ENCODE measurements at places on chromosomes 6 and 20. TPM values are rescaled to one million over a fixed set of nuclear protein-coding genes. Genes with fewer than 3 reads are reported as not detected.

Gene TRIM40
- not detected for polyA plus RNA-seq

Gene TBCC
- 12.3 TPM for polyA plus RNA-seq

Gene INSM1
- 0.14 TPM for polyA plus RNA-seq

Gene SCUBE3
- 0.82 TPM for polyA plus RNA-seq

Gene NMBR
- polyA plus RNA-seq: 0.13 TPM

Gene MYL9
- polyA plus RNA-seq: 544 TPM

Gene SLC12A5
- polyA plus RNA-seq: 0.52 TPM

Gene PDRG1
- polyA plus RNA-seq: 16.8 TPM

Gene SCAND1
- 24.4 TPM for polyA plus RNA-seq

Gene RNF182
- 0.87 TPM for polyA plus RNA-seq

Gene MUC21
- not detected for polyA plus RNA-seq

Gene DUSP22
- polyA plus RNA-seq: 24.2 TPM

Gene CD93
- polyA plus RNA-seq: 49.7 TPM

Gene RWDD2A
- polyA plus RNA-seq: 3.0 TPM

Gene MATN4
- polyA plus RNA-seq: 0.57 TPM

Gene DBNDD2
- 30.5 TPM for polyA plus RNA-seq

Gene CGA
- 0.72 TPM for polyA plus RNA-seq

Gene CST9L
- polyA plus RNA-seq: not detected

Gene VWA7
- polyA plus RNA-seq: 2.9 TPM

Gene SLC2A10
- 16.1 TPM for polyA plus RNA-seq

Gene PXT1
- polyA plus RNA-seq: 0.08 TPM

Gene F13A1
- polyA plus RNA-seq: 27.4 TPM

Gene OPN5
- 0.15 TPM for polyA plus RNA-seq

Gene TTK
- 6.4 TPM for polyA plus RNA-seq

Gene EBF4
- 9.0 TPM for polyA plus RNA-seq

Gene C6orf163
- polyA plus RNA-seq: 2.2 TPM

Gene SLPI
- not detected for polyA plus RNA-seq

Gene C6orf58
- 0.77 TPM for polyA plus RNA-seq

Gene MMP24
- 0.52 TPM for polyA plus RNA-seq

Gene GPR63
- 3.4 TPM for polyA plus RNA-seq

Gene DYNLT1
- polyA plus RNA-seq: 80.1 TPM

Gene FAM229B
- polyA plus RNA-seq: 19.8 TPM

Gene HLA-DQB1
- polyA plus RNA-seq: 1.6 TPM

Gene MBOAT1
- 3.8 TPM for polyA plus RNA-seq

Gene CCM2L
- polyA plus RNA-seq: 5.4 TPM

Gene ABHD16B
- polyA plus RNA-seq: not detected

Gene PPP1R16B
- 4.8 TPM for polyA plus RNA-seq
